Stimulated activated CD4-positive, alpha-beta T cell treated with anti-CD3 and anti-CD28 coated beads, Interleukin-15, amount 100 ng/mL, for 24 hours (primary cell): ENCODE measurements at places on chromosomes 5 and 9.

DNA sequence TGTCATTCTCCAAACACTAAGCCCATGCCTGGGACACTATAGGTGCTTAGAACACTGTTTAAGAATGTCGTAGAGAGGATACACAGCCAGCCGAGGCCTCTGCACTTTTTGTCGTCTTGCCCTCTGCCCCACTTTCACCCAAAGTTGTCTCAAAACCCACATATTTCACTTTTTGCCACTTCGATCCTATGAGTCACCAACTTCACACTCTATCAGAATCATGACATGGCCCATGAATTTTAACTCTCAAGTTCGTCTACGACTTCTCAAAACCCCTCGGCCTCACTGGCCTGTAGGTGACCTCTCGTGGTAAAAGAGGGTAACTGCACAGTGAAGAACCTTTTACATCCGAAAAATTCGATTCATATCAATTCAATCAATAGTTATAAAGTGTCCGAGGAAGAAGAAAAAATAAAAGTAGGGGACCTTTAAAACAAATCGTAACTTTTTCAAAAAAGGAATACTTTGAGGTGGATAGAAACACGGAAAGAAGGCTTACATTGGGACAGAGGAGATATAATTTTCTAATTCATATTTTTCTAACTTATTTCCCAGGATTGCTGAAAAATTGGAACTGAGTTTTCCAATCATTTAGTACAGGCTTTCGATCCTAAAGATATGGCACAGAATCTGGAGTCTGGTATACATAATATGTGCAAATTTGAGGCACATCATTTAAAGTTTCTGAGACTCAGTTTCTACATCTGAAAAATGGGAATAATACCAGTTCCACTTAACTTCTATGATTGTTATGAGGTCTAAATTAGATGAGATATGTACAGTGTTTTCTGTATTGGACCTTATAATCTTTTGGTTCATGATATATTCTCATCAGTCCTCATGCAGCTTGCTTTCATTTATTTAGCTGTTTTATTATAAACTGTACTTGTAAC lies 122.6 kb downstream of the APBA1 start:
- DNase-seq = peak; percentile 32

DNA sequence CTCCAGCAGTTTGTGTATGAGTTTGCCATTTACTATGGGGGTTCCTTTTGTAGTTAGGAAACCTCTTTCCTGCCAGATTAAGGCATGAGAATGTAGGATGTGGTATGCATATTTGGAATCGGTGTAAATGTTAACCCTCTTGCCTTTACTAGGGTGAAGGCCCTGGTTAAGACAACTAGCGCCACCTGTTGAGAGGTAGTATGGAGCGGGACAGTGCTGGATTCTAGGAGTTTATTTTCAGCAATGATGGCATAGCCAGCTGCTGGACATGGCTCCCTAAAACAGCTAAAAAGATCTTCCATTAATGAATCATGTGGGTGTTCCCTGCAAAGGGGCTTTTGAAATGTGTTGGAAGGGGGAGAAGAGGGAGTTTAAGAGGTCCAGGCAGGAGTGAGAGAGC lies 30.7 kb upstream of the GPX3 start:
- DNase-seq = peak; percentile 22

GRCh38 chr5:28766565-28767158 lies 1728.3 kb upstream of the CDH9 start:
- DNase-seq = peak; percentile 1

DNA sequence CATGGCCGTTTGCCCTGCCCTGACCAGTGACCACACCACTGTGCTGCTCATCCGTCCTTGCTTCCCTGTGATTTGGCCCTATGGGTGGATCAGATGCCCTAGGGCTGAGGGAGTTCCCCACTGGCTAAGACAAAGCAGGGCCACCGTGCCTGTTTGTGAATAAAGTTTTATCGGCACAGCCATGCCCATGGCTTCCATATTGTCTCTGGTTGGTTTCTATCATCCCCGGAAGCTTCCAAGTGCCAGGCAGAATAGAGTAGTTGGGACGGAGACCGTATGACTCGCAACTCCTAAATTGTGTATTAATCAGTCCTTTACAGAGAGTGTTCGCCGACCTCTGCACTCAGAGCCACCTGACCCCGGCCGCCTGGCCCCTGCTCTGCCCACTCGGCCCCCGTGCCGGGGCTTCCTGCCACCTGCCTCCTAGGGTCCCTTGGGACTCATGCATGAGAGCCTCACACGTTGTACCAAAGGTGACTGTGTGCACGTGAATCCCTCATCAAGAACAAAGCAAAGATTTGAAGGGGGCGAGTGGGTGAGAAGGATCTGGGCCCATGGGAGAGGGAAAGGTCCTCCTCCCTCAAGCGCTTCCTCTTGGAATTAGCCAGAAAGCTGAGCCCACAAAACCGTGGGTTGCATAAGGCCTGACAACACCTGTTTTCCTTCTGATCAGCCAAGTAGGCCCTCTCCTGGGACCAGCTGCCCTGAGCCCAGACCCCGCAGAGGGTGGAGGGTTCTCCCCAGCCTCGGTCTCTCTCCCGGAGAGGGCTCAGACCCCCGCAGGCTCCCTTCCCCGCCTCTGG lies 11.7 kb upstream of the FCN2 start:
- no peak for DNase-seq

DNA sequence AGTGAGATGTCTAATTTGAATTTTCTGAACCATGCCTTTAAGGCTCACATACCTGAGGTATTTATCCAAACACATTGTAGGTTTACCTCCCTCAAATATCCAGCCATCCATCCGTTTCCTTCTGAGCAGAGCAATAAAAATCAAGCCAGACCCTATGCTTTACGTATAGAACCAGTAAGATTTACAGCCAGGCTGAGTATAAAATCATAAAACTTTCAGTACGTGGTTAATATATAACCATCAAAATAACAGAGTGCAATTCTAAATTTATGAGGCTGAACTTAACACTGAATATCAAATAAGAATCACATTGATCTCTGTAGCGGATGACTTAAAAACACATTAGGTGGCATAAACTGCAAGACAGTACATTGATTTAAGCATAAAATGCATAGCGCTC lies 877.9 kb upstream of the WWC1 start:
- DNase-seq = no peak

- DNase-seq = no peak
Observed at GRCh38 chr9:12274577-12274976, 418.6 kb upstream of the TYRP1 start.

DNA sequence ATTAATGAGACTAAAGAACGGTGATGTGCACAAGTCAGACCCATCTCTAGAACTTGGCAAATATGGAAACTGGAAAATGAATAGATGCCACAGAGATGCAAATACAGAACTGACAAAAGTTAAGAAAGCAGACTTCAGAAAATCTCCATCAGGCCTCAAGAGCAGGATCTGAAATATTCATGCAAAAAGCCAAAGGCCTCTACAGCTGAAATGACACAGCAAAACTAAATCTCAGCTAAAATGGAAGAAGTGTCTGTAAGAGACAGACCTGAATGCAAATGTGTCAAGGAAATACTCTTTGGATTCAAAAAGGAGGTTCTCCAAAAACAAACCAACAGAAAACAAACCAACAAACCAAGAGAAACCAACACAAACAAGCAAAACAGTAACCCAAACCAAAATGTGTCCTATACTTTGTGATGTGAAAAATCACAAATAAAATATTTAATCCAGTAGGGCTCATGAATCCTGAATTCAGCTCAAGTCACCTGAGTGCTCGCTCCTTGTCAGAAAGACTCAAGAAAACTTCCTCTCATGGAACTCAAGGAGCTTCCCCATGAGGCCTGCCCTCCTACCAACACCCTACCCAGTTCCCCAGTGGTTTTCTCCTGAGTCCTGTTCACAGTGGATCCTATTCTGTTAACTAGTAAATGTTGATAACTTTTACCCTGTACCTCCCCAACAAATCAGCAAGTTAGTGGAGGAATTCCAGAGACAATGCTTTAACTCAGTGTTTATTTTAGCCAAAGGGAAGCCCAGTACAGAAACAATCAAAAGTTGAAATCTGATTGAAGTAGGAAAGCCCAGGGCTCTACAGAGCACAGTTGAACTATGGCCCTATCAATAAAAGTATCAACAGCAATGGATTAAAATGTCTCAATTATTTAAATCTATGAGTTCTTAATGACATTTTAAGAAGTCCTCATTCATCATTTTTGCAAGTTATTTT lies 14.6 kb downstream of the MRPS27 start:
- no peak for DNase-seq

DNA sequence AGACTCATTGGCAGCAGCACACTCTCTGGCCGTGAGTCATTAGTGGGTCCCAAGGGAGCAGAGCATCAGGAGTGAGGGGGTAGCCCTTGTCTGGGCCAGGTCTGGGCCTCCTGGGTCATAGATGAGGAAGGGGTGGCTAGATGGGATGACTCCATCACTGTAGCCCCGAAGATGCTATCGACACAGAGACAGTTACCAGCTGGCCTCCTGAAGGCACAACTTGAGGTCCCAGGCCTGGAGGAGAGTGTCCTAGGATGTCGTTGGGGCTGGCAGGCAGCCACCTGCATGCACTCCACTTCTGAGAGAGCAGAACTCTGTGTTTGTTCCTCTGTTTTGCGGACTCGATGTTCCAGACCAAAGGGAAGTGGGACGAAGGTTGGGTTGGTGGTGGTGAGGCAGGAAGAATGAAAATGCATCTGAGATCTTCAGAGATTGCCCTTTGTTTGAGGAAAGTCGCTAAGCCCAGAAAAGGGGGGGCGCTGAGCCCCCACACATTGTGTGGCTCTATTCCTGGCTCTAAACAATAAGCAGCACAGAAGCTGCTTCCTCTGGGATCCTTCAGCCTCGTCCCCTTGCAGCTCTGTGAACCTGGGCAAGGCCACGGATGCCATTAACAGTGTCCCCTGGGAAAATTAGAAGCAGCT lies 4.7 kb downstream of the BTNL9 start:
- no peak for DNase-seq

GRCh38 chr5:165448753-165449152 lies 1943.3 kb downstream of the MAT2B start:
- no peak for DNase-seq

DNA sequence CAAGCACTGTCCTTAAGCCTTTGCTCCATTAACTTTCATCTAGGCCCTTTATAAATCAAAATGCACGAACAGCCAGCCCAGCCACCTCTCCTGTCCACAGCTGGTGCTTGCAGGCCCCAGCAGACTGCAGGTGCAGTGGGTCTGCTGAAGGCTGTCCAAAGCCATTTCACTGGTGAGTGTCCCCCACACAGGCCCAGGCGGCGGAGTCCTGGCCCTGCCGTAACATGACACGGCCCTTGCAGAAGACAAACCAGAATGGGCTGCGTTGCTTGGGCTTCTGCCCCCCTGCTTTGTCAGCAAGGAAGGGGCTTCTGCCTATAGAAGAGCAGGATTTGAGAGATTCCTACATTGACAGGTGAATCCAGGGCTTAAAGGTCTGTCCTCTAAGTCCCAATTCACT lies 188.6 kb downstream of the NR3C1 start:
- no peak for DNase-seq

GRCh38 chr5:37071901-37072581 lies 177.1 kb downstream of the CPLANE1 start:
- no peak for DNase-seq

DNA sequence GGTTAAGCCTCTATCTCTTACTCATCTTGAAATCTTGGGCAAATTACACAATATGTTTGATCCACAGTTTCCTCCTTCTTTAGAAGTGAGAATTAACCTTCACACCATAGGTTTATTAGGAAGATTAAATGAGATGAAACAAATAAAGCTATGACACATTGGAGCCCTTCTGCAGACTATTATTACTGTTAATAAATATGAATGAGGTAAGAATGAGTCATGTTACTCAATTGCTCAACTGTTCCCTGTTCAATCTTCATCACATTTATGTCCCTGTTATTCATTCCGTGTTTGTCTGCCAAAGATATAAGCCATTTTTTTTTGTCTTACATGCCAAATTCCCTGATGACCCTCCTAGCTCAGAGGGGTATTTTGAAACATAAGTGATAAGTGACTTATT lies 52.1 kb upstream of the PAPPA start:
- no peak for DNase-seq

DNA sequence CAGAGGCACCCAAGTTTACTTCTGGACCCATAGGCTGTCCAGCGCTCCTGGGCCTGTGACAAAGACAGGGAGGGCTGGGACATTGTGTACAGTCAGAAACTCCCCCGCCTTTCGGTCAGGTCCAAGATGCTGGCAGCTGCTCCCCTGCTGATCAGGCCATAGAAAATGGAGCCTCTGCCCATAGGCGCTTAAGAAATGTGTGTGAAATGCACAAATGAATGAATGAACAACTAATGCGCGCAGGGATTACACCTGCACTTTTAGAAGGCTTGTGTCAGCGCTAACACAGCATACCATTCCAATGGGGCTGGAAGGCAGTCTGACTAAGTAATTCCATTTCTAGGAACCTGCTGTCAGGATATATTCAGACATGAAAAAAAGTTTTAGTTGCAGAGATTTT lies 16.3 kb downstream of the PTPN3 start:
- DNase-seq = no peak

GRCh38 chr9:113886466-113886865 lies 10.4 kb downstream of the ZNF618 start:
- no peak for DNase-seq

DNA sequence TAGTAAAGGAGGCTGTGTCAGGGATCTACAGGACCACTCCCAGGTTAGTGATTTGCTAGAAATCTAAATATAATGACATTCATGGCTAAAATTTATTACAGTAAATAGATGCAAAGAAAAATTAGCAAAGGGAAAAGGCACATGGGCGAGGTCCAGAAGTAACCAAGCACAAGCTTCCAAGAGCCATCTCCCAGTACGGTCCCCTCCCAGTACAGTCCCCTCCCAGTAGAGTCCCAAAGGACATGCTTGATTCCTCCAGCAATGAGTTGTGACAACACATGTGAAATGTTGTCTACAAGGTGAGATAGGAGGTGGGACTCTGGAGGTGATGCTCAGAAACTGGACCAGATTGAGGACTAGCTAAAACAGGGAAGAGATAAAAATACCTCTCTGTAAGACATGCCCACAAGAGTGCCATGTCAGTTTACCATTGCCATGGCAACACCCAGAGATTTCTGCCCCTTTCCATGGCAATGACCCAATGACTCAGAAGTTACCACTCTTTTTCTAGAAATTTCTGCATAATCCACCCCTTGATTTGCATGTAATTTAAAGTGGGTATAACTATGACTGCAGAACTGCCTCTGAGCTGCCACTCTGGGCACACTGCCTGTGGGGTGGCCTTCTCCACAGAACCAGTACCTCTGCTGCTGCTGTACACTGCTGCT lies 27.9 kb upstream of the CEMIP2 start:
- DNase-seq = no peak

GRCh38 chr5:81006947-81007636 lies 46.9 kb downstream of the RASGRF2 start:
- DNase-seq = peak; percentile 63

DNA sequence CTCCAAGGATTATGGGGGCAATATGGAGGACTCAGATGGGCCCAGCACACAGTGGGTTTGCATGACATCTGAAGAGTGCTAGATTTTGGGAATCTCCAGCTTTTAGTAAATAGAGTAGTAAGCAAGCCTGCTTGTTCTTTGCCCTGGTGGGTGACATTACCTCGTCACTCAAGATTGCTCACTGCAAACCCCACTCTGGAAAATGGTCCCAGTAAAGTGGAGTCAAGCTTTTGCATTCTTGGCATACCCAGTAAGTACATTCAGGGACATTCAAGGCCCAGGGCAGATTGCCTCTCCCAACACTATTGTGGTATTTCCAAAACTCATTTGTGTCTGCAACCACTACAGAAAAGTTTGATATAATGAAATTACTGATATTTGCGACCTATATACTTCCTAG lies 118.5 kb downstream of the INVS start:
- no peak for DNase-seq
